ENCODE measurements at places on chromosomes 7 and 10.

- no peak for DNase-seq
Observed at GRCh38 chr10:132007681-132008080, 26.0 kb upstream of the BNIP3 start.

DNA sequence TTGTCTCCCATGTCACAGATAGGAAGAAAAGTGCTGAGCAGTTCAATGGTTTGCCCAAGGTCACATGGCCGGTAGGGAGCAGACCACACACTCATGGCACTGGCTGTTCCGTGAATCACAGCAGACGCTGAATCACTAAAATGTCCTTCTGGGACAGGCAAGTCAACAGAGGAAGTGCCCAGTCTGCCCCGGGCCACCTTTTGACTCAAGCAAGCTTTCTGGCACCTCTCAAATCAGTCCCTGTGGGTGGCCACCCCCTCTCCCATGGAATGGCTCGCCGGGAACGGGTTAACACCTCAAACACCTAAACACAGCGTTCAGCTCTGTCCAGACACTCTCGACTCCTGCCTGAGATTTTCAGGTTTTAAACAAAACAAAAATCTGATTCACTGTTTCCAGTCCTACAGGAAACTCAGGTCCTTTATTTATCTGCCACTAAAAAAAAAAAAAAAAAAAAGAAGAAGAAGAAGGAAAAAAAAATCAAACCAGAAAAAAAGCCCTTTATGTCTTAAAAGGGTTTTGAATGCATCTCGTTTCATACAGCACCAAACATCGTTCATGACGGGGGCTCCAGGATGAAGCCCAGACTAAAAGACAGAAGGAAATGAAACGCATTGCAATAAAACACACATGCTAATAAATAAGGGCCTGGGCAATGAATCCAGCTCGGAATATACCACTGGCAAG, 15.5 kb downstream of the CARD11 start:
- DNase-seq = peak; percentile 30

DNA sequence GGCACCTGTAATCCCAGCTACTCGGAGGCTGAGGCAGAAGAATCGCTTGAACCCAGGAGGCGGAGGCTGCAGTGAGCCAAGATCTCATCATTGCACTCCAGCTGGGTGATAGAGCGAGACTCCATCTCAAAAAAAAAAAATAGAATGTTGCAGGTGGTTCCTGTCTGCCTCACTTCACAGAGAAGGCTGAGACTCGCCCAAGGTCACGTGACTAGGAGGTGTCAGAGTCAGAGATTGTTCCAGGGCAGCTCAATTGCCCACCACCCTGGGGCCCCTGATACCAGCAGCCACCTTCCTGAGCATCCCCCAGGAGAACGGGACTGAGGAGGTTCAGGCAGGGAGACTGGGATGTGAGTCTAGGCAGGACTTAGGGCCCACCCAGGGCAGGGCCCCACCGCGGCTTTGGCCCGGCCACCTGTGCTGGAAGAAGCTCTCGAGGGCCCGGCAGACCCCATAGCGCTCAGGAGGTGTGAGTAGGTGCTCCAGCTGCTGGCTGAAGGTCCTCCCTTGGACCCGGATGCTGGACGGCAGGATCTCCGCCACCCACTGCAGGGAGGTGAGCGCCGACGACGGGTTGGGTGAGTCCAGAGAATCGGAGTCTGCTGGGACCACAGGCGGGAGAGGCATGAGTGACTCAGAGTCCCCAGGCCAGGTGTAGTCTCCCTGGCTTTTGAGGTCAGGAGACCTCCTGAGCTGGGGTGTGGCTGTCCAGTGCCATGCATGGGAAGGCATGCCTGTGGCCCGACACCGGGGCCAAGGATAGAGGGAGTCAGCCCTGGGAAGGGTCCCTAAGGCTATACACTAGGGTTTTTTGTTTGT, 30.9 kb downstream of the GRID2IP start:
- no peak for DNase-seq

GRCh38 chr7:128125816-128126215, 94.6 kb upstream of the LRRC4 start:
- DNase-seq = no peak

- no peak for DNase-seq
Observed at GRCh38 chr10:28929942-28930341, 252.6 kb downstream of the BAMBI start.

DNA sequence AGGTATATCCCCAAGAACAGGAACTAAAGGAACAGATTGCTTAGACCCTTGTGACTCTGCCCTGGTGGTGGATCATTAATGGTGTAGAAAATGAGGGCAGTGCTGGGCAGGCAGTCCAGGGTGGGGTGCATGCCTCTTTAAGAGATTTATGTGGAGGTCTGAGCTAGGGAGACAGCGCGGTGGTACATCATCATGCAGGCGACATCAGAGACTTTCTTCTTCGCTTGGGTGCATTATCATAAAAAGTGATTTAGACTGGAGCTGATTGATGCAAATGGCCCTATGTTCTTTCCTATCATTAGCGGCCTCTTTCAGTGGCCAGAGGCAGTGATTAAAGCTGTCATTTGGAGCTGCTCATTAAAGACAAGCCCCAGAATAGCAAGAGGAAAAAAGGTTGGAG, 519.1 kb upstream of the GALNT17 start:
- DNase-seq = no peak

GRCh38 chr10:131579251-131580071, 267.9 kb upstream of the TCERG1L start:
- no peak for DNase-seq

DNA sequence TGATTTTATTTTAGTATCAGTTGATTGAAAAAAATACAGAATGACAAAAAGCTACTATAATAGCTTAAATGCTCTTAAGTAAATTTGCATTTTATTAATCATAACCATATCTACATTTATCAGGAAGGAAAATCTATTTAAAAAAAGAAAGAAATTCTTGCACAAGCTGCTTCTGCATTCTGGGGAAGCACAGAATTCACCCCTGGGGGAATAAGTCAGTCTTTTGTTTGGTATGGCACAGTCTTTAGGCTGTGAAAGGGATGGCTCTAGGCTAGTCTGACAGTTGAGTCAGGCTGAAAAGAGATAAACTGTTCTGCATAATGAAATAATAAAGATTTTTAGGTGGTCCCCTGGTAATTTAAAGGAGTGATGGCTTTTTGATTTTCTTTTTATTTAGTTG, 37.9 kb downstream of the HTR7 start:
- DNase-seq = no peak

- no peak for DNase-seq
Observed at GRCh38 chr10:124563320-124564040, 101.9 kb downstream of the LHPP start.
